ENCODE measurements at places on chromosomes 6 and 20.

DNA sequence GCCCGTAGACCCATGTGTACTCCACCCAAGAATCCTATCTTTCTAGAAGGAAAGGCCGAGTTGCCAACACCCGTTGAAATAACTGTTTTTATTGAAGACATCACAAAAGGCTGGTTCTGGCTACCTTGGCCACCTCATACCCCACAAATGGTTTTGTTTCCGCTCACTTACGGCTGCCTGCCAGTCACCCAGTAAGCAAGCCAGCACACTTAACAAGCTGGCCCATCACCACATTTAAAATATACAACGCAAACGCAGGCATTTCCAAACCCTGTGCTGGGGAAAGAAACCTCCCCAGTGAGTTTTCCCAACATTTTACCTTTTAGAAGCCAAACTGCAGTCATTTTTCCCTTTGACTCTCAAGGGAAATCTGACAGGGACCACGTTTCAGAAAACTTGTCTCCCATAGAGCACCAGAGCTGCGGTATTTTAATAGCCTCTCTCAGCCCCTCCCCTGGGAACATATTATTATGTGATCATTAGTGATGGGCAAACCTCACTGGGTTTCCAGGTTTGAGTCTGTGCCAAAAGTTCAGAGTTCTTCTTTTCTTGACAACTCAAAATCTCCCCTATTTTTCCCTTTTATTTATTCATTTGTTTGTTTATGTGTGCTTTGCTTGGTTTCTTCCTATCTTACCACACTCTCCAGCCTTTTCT lies 36.7 kb upstream of the BMP2 start:
- DNase-seq, result no peak

- DNase-seq, result no peak
These were observed 335.4 kb downstream of the COL12A1 start for GRCh38 chr6:74870403-74870802.

GRCh38 chr6:66717801-66718200 lies 1010.8 kb upstream of the EYS start:
- DNase-seq, result no peak

- DNase-seq, result no peak
These were observed 127.2 kb downstream of the DTNBP1 start for GRCh38 chr6:15535495-15536197.

DNA sequence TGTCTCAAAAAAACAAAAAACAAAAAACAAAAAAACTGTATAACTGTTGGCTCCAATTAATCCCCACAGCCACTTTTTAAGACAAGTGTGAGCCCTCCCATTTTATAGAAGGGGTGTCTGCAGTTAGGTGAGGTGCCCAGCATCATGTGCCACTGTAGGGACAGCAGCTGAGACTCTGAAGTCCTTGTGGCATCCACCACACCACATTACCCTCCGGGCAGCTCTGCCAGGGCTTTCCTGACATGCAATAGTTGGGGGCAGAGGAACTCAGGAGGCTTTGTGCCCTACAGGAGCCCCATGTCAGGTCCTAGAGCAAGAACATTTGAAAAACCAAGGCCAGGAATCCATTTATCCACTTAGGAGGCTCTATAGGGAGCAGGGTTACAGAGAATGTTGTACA lies 17.3 kb downstream of the PKIG start:
- DNase-seq, result no peak

DNA sequence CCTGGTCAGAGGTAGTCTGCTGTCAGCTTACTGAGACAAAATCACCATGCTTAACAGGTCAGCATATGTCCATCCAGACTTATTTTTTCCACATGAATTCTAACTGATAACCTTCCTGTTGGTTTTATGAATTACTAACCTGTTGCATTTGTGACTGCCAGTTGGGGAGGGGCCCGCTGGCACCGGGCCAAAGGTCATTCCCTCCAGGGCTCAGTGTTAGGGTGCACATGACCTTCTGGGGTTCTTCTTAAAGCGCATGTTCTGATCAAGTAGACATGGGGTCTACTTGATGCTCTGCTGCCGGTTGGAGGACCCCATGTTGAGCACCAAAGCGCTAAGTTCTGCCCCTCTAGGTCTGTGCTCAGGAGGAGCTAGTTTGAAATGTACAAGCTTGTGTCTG lies 15.6 kb downstream of the DUSP22 start:
- no peak for DNase-seq

DNA sequence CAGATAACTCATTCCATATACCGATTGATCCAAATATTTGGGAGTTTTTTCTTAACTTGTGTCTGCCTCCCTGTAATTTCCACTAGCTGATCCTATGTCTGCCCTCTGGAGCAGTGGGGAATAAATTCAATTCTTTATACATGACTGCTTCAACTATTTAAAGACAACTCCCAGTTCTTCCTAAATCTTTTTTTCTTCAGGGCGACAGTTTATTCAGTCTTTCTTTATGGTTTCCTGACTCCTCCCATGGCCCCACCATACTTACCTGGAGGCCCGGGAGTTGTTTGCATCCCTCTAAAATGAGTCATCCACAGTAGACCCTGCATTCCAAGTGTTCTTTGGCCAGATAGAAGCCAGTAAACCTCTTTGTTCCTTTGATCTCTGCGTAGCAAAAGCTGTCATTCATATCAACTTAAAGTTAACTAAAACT lies 73.6 kb downstream of the LCA5 start:
- no peak for DNase-seq

All from suppressor macrophage treated with lipopolysaccharide for 4 hours (primary cell).